Left ventricle myocardium inferior (tissue), 1 donor: ENCODE measurements at places on chromosomes 12 and 14.

DNA sequence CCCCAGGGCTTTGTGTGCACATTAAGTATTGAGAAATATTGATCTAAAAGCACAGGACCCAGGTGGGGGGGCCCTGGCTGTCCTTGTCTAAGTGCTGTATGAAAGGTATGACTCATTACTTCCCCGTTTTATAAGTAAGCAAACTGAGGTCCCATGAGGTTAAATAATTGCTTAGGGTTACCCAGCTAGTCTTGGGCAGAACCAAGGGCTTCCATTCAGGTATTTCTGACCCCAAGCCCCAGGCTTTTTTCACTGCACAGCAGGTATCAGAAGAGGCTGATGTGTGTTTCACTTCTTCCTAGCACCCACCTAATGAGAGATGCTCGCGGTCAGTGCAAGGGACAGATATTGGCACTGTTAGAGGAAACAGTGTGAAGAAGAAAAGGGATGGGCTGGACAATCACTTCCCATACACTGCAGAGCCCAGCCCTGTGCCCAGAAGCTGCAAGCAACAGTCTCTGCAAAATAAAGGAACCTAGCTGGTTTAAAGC, 4.7 kb upstream of the TC2N start:
- peak overlapping the region; percentile 63 for H3K27ac ChIP-seq
- H3K4me1 ChIP-seq, result peaks cover 21% of the 10 kb centered on the region
- DNase-seq, result no peak

DNA sequence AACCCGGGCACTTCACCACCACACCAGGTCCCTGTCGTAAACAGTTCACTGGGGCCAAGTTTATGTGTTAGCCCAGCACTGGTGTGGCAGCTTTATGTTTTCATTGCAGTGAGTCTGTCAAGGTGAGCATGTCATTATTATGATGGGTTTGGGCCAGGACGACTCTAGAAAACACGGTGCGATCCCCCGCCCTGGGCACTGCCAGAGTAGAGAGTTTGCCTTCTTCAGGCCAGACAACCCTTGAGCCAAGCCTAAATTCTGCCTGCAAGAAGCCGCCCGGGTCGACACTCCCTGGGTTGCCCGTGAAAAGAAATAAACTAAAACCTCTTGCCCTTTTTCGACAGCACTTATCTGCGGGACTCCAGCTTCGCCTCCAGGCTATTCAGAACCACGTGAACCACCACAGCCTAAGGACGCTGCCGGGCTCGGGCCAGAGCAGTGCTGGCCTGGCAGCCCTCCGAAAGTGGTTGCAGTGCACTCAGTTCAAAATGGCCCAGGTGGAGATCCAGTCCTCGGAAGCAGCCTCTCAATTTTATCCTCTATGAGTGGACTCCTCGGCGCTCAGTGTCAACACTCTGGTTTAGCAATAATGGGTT, 81.8 kb downstream of the PRIMA1 start:
- H3K4me1 ChIP-seq, result peaks cover 6% of the 10 kb centered on the region
- no peaks in the 10 kb centered on the region for H3K36me3 ChIP-seq
- no peak overlapping the region for H3K4me3 ChIP-seq

DNA sequence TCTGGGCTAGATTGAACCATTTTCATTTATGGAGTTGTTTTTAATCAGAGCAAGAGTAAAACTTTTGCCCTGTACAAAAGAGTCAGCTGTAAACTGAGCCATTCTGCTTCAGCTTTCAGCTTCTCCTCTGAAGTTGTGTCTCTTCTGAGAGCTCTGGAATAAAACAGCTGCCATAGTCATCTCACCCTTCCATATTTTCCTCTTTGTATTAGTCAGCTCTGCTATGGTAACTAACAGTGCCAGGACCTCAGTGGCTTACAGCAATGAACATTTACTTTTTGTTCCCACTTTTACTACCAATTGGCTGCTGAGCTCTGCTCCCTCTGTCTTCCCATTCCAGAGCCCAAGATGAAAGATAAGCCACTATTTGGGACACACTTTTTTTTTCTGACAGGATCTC, 178.5 kb downstream of the DAD1 start:
- no peak for DNase-seq
- no peak overlapping the region for H3K4me3 ChIP-seq
- no peak overlapping the region for H3K27ac ChIP-seq
- H3K36me3 ChIP-seq, result no peaks in the 10 kb centered on the region
- no peaks in the 10 kb centered on the region for H3K4me1 ChIP-seq

- H3K27me3 ChIP-seq, result peaks cover 24% of the 10 kb centered on the region
- no peak for DNase-seq
- no peak overlapping the region for H3K4me3 ChIP-seq
- no peak overlapping the region for H3K27ac ChIP-seq
- H3K36me3 ChIP-seq, result no peaks in the 10 kb centered on the region
These were observed 19.3 kb downstream of the NTF3 start for GRCh38 chr12:5451251-5451650.

DNA sequence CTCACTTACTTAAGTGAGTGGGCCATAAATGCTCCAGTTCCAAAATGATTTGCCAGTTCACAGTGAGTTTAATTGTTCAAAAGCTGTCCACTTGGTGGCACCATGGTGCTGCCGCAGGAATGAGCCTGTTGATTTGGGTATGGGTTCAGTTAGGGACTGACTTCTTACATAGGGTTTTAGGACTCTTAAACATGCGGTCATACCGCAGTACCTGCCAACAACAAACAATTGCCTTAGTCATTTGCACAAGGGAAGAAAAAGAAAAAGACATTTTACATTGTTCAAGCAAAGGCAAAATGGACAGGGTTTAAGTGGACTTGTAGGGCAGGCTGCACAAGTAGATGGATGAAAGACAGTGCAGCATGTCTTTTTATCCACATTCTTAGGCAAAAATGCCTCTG, 80.0 kb upstream of the DBX2 start:
- no peaks in the 10 kb centered on the region for H3K4me1 ChIP-seq
- H3K27me3 ChIP-seq, result peaks cover 13% of the 10 kb centered on the region
- H3K27ac ChIP-seq, result no peak overlapping the region
- no peaks in the 10 kb centered on the region for H3K36me3 ChIP-seq

DNA sequence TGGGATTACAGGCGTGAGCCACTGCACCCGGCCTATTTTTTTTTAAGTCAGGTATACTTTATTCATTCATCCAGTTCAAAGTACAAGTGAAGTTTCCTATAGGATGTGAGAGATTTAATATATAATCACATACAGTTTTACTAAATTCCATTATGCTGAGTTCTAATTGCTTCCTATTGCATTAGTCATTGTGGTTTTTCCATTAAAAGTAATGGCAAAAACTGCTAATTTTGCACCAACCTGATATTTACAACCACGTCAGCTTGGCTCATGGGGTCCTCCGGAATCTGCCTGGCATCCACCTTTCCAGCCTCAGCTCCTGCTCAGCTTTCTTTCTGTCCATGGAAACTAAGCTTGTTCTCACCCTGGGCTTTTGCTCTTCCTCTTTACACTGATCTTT, 67.0 kb upstream of the CSRP2 start:
- no peaks in the 10 kb centered on the region for H3K36me3 ChIP-seq
- no peaks in the 10 kb centered on the region for H3K27me3 ChIP-seq
- no peaks in the 10 kb centered on the region for H3K4me1 ChIP-seq
- DNase-seq, result no peak

GRCh38 chr12:78928200-78929074, 63.9 kb downstream of the SYT1 start:
- no peak overlapping the region for H3K4me3 ChIP-seq
- no peak overlapping the region for H3K27ac ChIP-seq
- DNase-seq, result no peak
- H3K27me3 ChIP-seq, result no peaks in the 10 kb centered on the region
- no peaks in the 10 kb centered on the region for H3K36me3 ChIP-seq
- H3K4me1 ChIP-seq, result no peaks in the 10 kb centered on the region

GRCh38 chr12:114215746-114216145, 190.2 kb downstream of the TBX5 start:
- H3K4me3 ChIP-seq, result no peak overlapping the region
- H3K4me1 ChIP-seq, result peaks cover 24% of the 10 kb centered on the region
- H3K27me3 ChIP-seq, result peaks cover 12% of the 10 kb centered on the region
- H3K27ac ChIP-seq, result no peak overlapping the region
- no peak for DNase-seq

DNA sequence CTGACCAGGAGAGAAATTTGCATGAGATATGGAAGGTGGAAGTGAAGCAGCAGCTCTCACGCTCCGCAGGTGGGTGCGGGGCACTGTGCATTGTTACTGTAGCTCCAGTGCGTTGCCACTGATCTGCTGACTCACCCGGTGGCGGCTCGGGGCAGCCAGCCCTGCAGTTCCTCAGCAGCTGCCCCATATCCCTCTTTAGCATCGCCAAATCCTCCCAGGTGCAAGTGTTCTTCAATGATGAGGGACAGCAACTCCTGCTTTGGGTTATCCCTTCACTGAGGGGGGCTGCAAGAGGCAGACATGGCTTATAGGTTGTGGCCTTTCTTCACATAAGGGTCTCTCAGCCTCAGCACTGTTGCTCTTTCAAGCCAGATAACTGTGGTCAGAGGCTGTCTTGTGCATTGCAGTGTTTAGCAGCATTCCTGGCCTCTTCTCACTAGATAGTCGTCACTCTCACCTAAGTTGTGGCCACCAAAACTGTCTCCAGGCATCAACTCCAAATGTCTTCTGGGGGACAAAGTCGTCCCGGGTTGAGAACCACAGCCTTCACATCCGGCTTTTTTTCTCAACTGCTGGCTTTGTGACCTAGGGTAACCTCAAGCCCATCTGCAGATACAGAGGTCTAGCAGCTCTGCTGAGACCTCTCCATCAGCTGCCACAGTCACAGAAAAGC, 180.8 kb downstream of the EFCAB11 start:
- H3K27ac ChIP-seq, result no peak overlapping the region
- DNase-seq, result peak; percentile 46
- H3K36me3 ChIP-seq, result no peaks in the 10 kb centered on the region
- no peak overlapping the region for H3K4me3 ChIP-seq
- H3K4me1 ChIP-seq, result peaks cover 29% of the 10 kb centered on the region

DNA sequence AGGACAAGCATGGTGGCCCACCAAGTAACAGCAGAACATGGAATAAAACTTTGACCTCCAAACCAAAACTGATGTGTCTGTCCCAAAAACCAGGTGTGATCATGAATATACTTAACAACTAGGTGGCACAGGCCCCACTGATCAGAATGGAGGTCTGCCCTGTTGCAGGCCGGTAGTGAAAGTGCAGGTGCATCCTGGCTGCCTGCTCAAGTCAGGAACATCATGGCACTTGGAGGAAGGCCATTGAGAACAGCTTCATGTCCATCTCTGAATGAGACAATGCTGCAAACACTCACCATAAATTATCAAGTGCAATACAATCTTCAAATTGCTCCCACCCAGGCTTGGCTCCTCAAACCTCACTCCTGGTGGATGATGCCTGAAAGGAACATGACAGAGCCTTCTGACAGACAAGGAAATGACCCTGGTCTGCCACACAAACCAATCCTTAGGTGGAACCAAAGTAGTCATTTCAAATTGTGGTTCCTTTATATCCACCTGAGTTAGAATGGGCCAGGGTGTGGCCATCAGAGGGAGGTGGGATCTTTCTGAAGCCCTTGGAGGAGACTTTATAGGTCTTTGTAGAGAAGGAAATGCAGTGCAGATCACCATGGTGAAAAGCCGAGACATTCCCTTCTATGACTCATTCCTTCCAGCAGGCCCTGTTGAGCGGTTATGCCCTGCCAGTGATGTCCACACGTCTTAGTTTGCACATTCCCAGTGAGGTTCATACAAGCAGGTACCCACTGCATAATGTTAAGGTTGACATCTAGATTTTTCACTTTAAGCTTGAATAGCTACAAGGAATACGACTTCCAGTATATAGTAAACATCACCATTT, 36.0 kb downstream of the EGLN3 start:
- H3K36me3 ChIP-seq, result no peaks in the 10 kb centered on the region
- H3K4me3 ChIP-seq, result no peak overlapping the region
- H3K27ac ChIP-seq, result no peak overlapping the region
- peaks cover 27% of the 10 kb centered on the region for H3K4me1 ChIP-seq

DNA sequence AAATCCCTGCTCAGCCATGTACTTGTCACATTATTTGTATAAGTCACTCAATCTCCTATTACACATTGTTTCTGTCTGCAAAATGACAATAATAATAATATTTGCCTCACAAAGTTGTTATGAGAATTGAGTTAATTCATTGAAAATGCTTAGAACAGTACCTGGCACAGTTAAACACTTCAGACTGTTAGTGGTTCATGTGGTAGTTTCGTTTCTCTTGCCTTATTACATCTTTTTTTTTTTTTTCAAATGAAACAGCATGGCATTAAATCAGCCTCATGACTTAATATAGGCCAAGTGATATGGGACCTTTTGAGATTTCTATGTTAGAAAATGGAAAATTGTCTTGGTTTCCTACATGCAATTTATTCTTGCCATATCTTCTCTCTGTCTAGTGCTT, 71.0 kb upstream of the CRY1 start:
- H3K4me3 ChIP-seq, result no peak overlapping the region
- no peak for DNase-seq
- H3K27ac ChIP-seq, result no peak overlapping the region
- H3K4me1 ChIP-seq, result no peaks in the 10 kb centered on the region
- peaks cover 80% of the 10 kb centered on the region for H3K27me3 ChIP-seq
